ENCODE measurements at places on chromosomes 1 and 21. TPM values are rescaled to one million over a fixed set of nuclear protein-coding genes. Genes with fewer than 3 reads are reported as not detected.

The MFAP2 gene
- 26.4 TPM for total RNA-seq

The CAMSAP2 gene
- total RNA-seq, result 8.6 TPM

The HSPA6 gene
- under 0.01 TPM for total RNA-seq

The PAFAH2 gene
- total RNA-seq, result 14.5 TPM

The S100A16 gene
- total RNA-seq, result 391 TPM

The TNFRSF8 gene
- total RNA-seq, result not detected

The SERINC2 gene
- 119 TPM for total RNA-seq

The PLA2G2D gene
- not detected for total RNA-seq

The BATF3 gene
- 1.8 TPM for total RNA-seq

The AMIGO1 gene
- total RNA-seq, result 0.89 TPM

The CA14 gene
- not detected for total RNA-seq

The PHACTR4 gene
- total RNA-seq, result 10.7 TPM

The C1orf141 gene
- total RNA-seq, result not detected

The MCM3AP gene
- total RNA-seq, result 60.0 TPM

Measured in bronchus fibroblast of lung (primary cell).